ENCODE measurements at places on chromosomes 13 and 19. TPM values are rescaled to one million over a fixed set of nuclear protein-coding genes. Genes with fewer than 3 reads are reported as not detected.

LILRB4 gene
- not detected for total RNA-seq

FGF22 gene
- total RNA-seq: not detected

CCDC194 gene
- total RNA-seq: 0.89 TPM

COX7A1 gene
- total RNA-seq: not detected

SYDE1 gene
- total RNA-seq: 1.1 TPM

CDX2 gene
- total RNA-seq: not detected

ZIC2 gene
- not detected for total RNA-seq

MAMSTR gene
- total RNA-seq: 0.57 TPM

SCGB2B2 gene
- total RNA-seq: 0.50 TPM

GRCh38 chr13:40155201-40155600 lies 499.7 kb downstream of the COG6 start:
- no peak for DNase-seq

DNA sequence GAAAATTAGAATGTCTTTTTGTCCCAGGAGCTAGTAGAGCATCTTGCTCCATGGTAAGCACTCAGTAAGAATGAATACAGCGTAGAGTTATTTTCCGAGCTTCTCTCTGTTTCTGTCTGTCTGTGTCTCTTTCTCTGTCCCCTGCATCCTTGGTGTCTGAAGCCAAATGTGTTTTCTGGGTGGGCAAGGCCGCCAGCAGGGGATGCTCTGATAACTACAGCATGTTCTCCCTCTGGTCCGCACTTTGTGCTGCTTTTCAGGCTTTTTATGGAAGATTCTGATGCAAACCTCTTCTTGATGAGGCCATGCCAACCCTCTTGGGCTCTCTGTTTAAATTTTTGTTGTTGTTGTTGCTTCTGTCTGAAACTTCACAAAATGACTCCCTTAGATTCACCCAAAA lies 142.8 kb upstream of the UBL3 start:
- DNase-seq: no peak

DNA sequence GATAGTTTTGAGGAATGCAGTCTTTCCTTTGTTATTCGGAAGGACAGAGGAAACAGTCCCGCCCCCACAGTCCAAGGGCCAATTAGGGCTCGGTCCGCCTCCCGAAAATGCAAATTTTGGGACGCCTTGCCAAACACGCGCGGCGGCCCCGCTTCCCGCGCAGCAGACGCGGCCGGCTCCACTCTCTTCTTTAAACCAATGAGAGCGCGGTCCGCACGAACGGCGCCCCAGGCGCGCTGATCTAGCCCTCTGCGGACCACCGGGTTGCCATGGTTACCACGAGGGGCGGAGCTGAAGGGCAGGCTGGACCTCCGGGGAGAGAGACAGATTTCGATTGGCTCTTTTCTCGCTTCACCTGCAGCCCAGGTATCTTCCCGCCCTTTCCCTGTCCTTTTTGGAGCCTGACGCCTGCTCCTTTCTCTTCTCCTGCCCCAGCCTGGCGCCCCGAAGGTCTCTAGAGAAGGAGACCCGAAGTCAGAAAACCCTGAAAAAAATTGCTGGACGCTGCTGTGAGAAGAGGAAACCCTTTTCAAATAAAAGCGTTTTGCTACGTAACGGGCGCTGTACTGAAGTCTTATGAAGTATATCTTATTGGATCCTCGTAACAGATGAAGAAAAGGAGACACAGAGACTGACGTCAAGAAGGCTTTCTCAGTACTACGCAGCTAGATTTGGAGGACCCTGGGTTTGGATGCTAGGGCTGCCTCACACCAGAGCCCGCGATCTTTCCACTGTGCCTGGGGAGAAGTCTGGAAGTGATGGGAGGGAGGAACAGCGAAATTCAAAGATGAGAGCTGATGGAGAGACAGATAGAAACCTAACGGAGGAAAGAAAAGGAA lies 2.0 kb downstream of the PTH2 start:
- DNase-seq: peak; percentile 60

DNA sequence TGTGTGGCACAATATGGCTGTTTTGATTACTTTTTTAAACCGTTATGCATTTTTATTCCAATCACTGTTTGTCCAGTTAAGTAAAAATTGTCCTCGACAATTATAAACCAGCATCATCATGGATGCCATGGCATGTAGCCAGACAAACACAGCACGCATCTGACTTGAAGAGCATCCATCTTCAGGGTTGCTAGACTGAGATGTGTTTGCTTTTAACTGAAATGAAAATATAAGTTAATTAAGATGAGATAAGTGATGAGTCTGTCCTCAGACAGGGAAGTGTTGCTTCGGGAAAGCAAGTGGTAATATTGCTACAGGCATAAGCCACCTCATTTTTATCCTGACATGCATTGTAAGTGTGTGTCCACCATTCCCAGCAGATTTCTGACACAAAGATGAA lies 92.8 kb upstream of the TPP2 start:
- no peak for DNase-seq

DNA sequence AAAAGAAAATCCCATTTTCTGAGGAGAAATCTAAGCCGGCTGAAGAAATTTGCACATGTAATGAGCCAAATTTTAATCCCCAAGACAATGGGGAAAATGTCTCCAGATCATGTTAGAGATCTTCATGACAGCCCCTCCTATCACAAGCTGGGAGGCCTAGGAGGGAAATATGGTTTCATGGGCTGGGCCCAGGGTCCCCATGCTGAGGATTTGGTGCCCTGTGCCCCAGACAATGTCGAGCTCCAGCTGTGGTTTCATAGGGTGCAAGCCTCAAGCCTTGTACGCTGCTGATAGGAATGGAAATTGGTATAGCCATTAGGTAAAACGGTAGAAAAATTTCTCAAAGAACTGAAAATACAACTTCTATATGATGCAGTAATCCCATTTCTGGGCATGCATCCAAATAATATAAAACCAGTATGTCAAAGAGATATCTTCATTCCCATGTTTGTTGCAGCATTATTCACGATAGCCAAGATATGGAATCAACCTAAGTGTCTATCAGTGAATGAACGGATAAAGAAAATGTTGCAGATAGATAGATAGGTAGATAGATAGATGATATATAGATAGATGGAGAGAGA lies 19.3 kb upstream of the FREM2 start:
- DNase-seq: no peak

DNA sequence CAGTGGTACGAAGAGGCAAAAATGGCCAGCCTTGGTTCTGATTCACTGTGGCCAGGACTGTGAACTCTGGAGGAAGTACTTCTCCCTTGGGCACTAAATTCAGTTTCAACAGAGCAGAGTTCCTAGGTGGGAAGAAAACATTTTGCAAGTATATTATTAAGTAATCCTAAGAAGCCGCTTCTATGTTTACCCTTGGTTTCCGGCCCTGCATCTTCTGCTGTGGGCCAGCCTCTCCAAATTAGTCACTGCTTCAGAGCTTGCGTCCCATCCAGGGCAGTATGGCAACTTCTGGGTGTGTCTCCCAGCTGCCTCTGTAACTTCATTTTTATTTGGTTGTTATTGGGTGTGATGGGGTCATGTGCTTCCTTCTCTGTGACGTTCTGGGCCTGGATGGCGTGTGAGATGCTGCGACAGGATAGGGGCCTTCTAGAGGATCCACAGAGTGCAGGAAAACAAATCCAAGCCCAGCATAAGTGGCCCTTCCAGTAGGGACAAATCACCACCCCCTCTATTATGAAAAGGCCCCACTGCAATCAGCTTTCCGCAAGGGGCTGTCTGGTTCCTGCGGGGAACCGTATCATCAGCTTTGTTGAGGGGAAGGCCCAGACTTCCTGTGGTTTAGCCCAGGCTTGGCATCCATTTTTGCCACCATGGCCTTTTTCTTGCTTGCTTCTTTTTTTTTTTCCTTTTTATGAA lies 55.1 kb upstream of the C1QTNF9 start:
- DNase-seq: peak; percentile 79

DNA sequence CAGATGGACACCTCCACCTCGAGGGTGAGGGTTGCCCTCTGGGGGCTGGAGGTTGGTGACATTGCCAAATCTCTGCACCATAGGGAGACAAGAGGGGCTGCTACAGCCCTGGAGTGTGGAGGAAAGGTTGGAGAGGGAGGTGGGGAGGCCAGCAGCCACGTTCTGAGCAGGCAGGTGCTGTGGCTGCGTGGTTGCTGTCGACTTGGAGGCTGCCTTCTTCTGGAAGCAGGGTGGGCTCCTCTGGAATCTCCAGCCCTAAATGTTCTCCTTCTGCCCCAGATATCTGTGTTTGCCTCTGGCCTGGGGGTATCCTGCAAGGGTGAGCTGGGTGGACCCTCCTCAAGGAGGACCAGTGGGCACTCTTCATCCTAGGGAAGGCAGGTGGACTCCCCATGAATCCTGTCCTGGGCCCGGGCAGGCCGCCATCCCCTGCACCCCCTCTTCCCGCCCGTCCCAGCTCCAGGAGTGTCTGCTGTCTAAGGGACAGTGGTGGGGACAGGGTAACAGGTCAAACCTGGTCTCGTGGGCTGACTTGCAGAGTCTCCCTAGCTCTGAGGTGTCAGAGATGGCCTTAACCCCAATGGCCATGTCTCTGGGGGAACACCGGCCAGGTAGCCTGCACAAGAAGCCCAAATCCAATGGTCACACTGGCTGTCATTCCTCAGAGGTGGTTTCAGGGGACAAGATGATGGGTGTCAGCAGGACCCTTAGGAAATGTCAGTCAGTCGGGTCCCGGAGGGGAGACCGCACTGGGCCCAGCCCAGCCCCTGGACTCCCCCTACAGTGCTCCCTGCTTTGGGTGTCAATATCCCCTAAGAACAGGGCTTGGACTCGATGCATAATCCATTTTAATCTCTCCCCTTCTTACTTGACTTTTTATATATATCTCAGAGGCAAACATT lies 32.3 kb upstream of the ZNF536 start:
- no peak for DNase-seq

DNA sequence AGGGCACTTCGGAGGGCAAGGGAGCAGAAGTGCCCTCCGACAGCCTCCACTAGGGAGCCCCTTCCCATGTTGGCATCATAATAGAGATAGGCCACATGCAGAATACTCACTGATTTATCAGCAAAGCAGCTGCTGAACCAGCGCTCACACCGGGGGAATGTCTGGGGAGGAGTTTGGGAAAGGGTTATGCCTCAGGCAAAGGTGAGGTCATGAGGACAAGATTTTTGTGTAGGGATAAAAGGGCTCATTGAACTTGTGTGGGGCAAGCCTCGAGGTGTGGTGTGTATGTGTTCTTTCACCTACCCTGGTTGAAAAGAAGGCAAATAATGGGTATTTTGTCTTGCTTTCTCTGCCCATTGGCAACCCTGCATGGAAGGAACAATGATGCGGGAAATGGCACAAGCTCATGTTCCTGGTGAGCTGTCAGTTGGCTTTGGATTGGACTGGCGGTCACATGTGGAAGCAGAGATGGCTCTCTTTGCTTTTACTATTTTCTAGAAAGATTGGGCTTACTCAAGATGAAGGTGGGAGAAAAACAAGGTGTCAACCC lies 39.1 kb upstream of the SLC7A9 start:
- no peak for DNase-seq

DNA sequence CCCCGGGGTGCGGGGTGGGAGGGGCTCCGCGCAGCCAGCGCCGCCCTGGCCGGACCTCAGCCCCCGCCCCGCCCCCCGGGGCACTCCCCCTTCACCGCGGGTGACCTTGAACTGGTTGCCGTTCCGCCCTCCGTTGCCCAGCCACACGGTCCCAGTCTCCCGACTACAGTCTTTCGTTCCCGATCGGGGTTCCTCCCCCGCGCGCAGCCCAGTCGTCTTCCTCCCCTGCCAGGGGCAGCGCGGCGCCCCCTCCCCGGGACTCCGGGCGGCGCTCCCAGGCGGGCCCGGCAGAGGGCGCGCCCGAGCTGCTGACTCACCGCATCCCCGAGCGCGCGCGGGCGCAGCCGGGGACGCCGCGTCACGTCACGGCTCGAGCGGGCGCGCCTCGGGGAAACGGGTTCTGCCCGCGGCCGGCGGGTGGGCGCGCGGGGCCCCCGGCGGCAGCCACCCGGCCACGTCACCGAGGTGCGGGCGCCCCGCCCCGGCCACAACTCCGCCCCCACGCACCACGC lies 459 bp downstream of the MIDN start:
- DNase-seq: no peak

DNA sequence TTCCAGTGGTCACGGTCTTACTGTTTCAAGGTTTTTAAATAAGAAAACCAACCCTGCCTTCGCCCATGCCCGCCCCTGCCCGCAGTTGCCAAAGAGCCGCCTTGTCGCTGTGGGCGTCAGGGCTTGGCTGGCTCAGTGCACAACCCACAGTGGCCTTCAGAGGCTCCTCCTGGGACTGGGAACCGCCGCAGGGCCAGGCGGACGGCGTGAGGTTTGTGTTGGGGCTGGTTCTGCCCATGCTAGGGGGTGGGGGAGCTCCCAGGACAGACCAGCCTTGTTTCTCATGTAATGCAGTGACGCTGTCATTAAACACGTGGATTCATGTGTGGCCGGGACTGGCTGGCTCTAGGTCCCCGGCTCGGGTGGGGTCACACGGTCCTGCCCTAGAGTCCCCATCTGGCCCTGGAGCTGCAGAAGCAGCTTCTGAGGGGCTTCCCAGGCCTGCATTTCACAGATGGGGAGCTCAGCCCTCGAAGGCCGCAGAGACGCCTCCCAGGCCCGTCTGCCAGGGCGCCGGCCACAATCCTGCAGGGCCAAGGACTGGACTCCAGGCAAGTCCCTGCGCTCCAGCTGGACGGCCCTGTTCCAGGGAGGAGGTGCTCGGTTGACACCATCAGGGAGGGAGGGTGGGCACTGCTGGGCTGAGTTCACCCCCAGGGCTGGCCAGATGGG lies 2.4 kb upstream of the TEKTIP1 start:
- no peak for DNase-seq

GRCh38 chr13:79382545-79383275 lies 23.3 kb downstream of the RBM26 start:
- DNase-seq: no peak

- DNase-seq: no peak
Measured at GRCh38 chr13:113820813-113821651, 42.8 kb downstream of the GAS6 start.

GRCh38 chr19:49475995-49476880 lies 2.2 kb downstream of the FLT3LG start:
- DNase-seq: peak; percentile 91

- DNase-seq: no peak
Measured at GRCh38 chr13:104318121-104318520, 1251.9 kb upstream of the SLC10A2 start.

DNA sequence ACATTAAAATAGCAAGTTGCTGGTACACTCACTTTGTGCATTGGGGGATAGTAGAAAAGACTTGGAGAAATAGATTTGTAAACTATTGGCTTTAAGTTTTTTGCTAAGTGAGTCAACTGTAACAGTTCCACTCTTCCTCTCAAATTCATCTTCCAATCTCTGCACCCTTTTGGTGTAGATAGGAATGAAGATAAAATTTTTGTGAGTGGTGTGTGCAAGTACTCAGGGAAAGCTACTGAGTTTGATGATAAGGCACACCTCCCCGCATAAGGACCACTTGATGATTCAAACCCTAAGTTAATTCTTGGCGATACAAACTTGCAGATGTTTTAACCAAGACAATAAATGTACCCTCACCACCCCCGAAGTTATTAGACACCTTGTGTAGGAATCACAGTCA lies 168.3 kb upstream of the SLITRK1 start:
- no peak for DNase-seq

GRCh38 chr13:101434486-101434885 lies 18.0 kb upstream of the ITGBL1 start:
- DNase-seq: no peak

DNA sequence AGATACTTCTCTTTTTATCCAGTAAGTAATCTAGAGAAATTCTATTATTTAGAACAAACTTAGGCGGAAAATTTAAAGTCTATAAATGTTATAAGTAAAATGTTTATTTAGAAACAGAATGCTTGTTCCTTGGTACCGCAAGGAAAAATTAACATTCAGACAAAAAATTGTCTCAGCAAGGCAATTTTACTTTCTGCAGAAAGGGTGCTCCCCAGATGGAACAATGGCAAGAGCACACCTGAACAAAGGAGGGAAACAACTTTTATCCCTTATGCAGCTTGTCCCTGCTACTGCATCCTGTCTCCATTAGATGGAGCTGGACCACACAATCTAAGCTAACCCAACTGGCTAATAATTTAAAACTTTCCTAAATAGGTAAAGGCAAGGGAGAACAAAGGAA lies 6.5 kb upstream of the ZNF708 start:
- no peak for DNase-seq

Data from activated naive CD4-positive, alpha-beta T cell treated with anti-CD3 and anti-CD28 coated beads for 36 hours (primary cell).